ENCODE measurements at places on chromosomes 12 and 14.

DNA sequence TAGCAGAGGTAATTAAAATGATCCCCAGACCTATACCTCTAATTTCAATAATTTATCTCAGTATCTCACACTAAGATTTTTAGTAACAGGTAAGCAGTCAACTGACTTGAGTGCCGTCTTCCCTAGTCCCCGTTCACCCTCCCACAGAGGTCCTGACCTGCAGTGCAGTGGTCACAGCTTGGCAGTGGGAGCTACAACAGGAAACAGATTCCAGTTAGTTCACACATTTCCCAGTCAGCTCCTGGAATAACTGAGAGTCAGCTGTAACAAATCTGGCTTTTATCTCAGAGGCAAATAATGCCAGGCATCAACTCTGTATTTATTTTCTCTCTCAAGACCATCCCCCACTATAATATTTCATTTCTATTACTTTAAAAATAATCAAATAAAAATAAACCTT is 308.2 kb downstream of the ATP23 start:
- DNase-seq, result no peak

GRCh38 chr12:48280572-48280971 is 70.1 kb downstream of the ZNF641 start:
- no peak for DNase-seq

GRCh38 chr14:104887623-104888488 is 22.8 kb downstream of the CEP170B start:
- no peak for DNase-seq

GRCh38 chr12:95440401-95440800 is 33.6 kb upstream of the METAP2 start:
- DNase-seq, result no peak

- DNase-seq, result no peak
Observed at GRCh38 chr12:111556676-111557075, 42.4 kb downstream of the ATXN2 start.

GRCh38 chr14:42535397-42535796 is 928.7 kb downstream of the LRFN5 start:
- DNase-seq, result no peak

GRCh38 chr12:49496417-49497360 is 42.1 kb upstream of the KCNH3 start:
- no peak for DNase-seq

DNA sequence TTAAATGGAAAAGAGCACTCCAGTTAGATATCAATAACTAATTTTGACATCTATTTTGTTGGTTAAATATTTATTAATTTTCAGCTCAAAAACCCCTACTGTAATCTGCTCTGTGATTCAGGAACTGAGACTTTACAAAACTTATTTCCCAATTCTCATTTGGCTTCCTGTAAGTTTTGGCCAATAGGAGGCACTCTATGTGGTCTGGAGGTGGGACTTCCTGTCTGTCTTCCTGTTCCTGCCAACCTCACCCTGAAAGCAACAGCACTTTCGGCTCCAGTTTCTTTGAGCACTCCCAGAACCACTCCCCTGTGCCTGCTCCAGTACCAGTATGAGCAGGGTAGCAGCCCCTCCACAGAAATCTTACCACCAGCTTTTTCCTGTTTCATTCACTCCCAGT is 1027.0 kb downstream of the VRK1 start:
- no peak for DNase-seq

GRCh38 chr14:104252256-104253215 is 114.1 kb downstream of the KIF26A start:
- no peak for DNase-seq

DNA sequence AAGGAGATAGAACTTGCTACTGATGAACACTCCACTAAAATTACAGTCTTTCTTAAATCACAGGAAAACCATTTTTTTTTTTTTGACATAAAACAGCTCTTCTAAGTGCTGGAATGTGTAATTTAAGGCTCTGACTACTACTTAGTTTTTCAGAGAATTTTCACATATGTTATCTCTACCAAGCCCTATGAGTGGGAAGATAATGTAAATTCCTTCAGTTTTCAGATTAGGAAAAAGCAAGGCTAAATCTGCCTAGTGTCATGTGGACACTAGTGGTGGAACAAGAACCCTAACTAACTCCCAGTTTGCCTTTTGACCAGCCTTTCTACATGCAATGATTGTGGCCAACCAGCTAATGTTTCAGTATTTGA is 37.3 kb upstream of the CSRP2 start:
- DNase-seq, result no peak

- no peak for DNase-seq
Observed at GRCh38 chr12:79549531-79550271, 141.1 kb downstream of the PAWR start.

DNA sequence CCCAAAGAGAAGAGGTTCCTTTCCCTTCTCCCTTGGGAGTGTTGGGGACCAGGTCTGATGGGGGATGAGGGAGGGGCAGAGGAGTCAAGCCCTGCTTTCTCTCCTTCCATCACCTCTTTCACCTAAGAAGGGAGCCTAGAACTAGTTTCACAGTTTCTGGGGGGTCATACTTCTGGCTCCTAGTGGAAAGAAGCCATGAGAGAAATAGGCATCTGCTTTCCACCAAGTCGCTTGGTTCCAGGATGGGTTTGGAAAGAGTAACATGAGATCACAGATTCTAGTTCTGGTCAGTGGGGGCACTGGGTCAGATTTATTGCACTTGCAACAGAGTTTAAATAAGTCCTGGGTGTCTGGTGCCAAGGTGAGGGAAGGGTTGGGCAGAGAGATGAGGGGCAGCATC is 10.5 kb upstream of the ZNF385A start:
- no peak for DNase-seq

GRCh38 chr12:103834942-103835341 is 6.1 kb downstream of the NT5DC3 start:
- no peak for DNase-seq

GRCh38 chr12:94812345-94812744 is 162.0 kb upstream of the TMCC3 start:
- no peak for DNase-seq

DNA sequence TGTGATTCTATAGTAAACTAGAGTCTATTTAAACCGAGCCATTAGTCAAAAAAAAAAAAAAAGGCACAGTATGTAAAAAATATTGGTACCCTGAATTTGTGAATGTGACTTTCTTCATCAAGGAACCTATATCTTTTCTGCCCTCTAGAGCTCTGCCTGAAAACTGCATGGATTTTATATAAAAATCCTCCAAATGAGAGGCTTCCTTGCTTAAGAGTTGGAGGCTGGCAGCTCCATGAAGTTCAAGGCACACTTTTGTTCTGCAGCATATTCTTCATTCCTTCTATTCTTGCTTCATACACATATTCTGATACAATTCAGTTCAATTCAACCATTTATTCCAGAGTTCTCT is 23.1 kb upstream of the NKX2-8 start:
- DNase-seq, result no peak

DNA sequence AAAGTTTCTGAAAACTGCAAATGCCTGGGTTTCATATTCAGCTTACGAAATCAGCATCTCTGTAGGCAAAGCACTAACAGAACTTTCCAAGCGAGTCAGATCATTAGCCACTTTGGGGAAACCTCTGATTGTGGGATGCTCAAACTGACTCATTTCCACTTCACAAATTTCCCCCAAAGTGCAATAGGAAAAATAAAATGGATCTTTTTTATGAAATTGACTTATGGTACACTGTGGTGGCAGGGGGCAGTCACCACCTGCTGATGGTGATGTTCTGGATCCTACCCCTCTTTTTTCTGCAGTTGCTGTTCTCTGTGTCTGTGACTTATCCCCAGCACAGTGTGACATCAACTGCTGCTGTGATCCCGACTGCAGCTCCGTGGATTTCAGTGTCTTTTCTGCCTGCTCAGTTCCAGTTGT is 5.6 kb downstream of the TCTN1 start:
- DNase-seq, result no peak

GRCh38 chr12:130127532-130127911 is 34.7 kb upstream of the FZD10 start:
- no peak for DNase-seq

DNA sequence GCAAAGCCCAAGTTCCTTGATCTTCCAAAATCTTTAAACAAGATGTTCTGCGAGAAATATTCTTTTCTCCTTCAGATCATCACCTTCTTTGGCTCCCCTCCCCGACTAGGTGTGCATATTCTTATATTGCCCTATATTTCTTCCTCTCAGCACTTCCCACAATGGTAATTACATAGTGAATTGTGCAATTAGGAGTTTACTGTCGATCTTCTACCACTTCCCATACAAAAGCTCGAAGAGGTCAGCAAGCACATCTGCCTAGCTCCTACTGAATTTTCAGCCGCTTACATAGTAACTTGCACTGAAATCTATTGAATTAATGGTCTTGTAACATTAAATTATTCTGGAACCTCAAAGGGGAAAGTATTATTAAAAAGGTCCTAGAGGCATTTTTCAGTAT is 16.7 kb downstream of the OSBPL8 start:
- no peak for DNase-seq

DNA sequence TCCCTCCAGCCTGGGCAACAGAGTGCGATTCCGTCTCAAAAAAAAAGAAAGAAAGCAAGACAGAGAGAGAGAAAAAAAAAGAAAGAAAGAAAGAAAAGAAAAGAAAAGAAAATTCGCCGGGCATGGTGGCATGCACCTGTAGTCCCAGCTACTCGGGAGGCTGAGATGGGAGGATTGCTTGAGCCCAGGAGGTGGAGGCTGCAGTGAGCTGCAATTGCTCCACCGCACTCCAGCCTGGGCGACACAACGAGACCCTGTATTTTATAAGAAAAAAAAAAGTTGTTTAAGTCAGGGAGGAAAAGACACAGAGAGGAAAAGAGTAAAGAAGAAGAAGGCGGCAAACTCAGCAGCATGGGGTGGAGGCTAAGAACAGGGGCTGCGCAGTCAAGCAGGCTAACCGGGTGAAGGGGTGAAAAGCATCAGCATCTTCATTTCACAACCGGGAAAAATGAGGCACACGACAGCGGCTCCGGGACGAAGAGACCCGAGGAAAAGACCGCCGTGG is 557 bp upstream of the FICD start:
- DNase-seq, result no peak

DNA sequence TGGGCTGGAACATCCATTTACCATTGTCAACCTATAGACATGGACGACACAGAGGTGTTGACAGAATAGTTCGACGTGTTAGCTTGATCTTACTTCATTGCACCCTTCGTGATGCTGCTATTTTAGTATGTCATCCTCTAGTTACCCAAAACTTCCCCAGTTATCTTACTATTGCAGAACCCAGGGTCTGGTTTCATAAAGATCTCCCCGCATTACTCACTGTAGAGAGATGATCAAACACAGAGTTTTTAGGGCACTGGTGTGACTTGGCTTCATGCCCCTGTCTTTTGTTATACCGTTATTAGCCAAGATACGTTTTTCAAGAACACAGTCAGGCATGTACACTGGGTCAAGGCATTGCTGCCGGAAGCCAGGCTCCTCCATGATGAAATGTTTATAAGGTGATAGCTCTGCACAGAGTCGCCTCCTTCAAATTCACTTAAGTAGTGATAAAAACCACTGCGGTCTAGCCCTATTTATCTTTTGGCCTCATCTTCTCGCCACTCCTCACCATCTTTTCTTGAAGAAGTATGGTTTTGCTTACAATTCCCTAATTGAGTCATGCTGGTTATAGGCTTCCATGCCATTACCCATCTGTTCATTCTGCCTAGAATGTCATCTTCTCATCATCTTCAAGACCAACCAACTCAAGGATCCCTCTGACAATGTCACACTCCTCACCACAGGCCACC is 1127.9 kb downstream of the VRK1 start:
- no peak for DNase-seq

GRCh38 chr12:54970741-54971140 is 13.8 kb downstream of the TESPA1 start:
- DNase-seq, result no peak

- no peak for DNase-seq
Observed at GRCh38 chr12:95014554-95014953, 11.1 kb upstream of the NDUFA12 start.

DNA sequence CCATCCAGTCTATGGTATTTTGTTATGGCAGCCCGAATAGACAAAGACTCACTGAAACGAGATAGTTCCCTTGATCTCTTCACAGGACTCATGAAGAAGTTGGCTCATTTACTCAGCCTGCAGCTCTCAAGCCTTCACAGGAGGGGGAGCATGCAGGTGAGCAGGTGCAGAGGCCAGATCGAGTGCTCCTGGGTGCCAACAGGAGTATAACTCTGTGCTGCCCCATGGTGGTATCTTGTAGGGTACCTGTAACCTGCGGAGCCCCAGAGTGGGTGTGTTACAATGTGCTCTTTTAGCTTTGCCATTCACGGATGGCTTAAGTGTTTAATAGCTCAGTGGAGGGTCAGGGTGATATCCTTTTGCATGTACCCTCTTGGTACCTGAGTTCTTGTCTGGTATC is 159.5 kb downstream of the METTL25 start:
- DNase-seq, result no peak

DNA sequence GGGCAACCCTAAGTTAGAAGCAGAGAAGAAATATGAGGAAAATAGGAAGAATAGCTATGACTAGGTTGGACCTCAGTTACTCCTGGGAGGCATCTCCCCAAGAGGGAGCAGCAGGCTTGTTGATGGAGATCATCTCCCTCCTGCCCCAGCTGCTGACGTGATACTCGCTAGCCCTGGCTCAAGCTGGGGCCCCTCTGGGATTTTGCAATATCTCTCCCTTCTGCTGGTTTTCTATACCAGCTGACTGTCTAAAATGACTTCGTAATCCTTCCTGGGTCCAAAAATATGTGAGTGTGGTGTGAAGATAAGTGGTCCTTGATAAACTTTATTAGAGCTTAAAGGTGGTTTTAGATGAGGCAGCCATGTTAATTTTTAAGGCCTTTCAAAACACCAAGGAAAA is 4.5 kb upstream of the HECTD4 start:
- no peak for DNase-seq

- DNase-seq, result no peak
Observed at GRCh38 chr12:14572401-14572800, 4.7 kb upstream of the PLBD1 start.

- no peak for DNase-seq
Observed at GRCh38 chr14:79056879-79057278, 886.7 kb downstream of the NRXN3 start.

GRCh38 chr14:99250636-99251208 is 21.3 kb downstream of the BCL11B start:
- no peak for DNase-seq

DNA sequence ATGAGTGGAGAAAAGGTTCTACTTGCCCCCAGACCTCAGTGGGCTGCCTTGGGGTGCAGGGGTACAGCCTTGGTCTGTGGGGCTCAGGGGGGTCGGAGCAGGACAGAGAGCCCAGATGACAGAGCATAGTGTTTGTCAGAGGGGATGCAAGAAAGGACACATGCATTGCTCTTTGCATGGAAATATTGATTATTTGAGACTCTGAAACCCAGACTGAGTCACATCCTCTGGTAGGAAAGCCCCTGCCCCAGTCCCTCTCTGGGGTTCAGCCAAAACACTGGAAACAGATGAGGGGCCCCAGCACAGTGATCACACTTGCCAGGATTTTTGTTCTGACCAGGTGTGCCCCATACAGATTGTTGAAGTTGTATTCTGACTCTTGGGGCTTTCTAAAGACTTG is 1094.4 kb downstream of the BCL11B start:
- DNase-seq, result no peak

- no peak for DNase-seq
Observed at GRCh38 chr12:56358836-56359532, 923 bp downstream of the STAT2 start.

Measured in NCI-H187 (cell line).